NCI-H1930 (cell line): ENCODE measurements at places on chromosomes 2 and 18.

- no peak for DNase-seq
Measured at GRCh38 chr2:12155303-12156051, 409.0 kb downstream of the LPIN1 start.

DNA sequence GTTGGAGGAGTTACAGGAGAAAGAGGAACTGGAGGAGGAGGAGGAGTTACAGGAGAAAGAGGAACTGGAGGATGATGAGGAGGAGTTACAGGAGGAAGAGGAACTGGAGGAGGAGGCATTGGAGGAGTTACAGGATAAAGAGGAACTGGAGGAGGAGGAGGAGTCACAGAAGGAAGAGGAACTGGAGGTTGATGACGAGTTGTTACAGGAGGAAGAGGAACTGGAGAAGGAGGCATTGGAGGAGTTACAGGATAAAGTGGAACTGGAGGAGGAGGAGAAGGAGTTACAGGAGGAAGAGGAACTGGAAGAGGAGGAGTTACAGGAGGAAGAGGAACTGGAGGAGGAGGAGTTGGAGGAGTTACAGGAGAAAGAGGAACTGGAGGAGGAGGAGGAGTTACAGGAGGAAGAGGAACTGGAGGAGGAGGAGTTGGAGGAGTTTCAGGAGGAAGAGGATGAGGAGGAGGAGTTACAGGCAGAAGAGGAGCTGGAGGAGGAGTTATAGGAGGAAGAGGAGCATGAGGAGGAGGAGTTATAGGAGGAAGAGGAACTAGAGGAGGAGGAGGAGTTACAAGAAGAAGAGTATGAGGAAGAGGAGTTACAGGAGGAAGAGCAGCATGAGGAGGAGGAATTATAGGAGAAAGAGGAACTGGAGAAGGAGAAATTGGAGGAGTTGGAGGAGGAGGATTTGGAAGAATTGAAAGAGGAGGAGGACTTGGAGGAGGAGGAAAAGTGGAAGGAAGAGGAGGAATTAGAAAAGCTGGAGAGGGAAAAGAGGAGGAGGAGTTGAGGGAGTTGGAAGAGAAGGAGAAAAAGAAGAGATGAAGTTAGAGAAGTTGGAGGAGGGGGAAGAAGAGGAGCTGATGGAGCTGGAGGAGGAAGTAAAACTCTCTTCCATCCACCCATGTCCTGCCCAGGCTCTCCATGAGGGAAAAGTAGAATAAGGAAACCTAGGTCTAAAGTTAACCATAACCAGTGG lies 37.2 kb downstream of the CLASP1 start:
- no peak for DNase-seq

DNA sequence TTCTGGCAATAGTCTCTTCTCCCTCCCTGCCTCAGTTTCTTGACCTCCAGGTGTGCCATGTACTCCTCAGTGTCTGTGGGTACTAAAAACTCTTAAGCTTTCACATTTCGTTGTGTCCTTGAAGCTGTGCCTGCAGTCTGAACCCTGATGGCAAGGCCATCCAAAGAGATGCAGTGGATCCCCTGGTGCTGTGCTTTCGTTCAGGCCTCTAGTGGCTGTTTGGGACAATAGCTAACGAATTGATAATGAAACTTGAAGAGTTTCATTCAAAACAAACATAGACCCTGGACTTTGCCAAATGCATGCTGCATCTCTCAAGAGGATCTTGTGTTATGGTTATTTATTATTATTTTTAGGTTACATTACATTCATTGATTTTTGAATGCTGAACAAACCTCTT lies 523.1 kb upstream of the FSIP2 start:
- no peak for DNase-seq

DNA sequence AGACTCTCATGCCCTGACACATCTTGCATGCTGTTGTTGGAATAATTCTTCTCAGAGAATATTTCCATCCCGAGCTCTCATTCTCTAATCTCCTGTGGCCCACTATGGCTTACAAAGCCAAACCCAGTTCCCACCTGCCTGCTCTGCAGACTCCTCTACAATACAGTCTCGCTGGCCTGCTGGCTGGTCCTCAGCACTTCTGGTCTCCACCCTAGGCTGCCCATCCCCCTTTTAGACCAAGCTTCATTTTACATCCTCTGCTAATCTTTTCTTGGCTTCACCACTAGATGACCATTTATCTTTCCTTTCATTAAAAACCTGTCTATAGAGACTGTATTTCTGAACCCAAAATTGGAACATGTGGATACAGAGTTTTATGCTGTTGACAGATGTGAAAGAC lies 42.5 kb upstream of the YPEL5 start:
- no peak for DNase-seq

- DNase-seq = no peak
Measured at GRCh38 chr2:190271783-190272456, 47.7 kb downstream of the HIBCH start.
